ENCODE measurements at places on chromosomes 1 and 21.

GRCh38 chr1:21860971-21861370 is 48.9 kb downstream of the LDLRAD2 start:
- DNase-seq = no peak

GRCh38 chr1:25145775-25146393 is 86.4 kb downstream of the SYF2 start:
- peak; percentile 45 for DNase-seq

GRCh38 chr1:85404408-85404807 is 60.6 kb downstream of the DDAH1 start:
- DNase-seq = no peak

DNA sequence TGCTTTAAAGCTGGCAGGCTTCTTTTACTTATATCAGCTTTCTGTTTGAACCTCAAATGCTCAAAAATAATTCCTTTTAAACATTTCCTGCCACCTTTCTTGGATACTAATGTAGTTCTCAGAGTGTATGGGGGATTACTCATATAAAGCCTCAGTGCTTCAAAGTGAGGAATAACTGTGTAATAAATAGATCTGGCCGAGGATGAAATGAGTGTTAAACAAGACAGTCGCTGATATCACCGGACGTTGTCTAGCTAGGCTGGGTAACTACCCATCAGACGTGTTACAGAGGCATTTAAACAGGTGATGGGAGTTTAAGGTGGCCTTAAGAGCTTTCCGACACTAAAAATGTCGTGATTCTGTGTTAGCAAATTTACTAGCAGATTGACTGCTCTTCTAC is 53.1 kb downstream of the VANGL2 start:
- no peak for DNase-seq

- DNase-seq = no peak
Measured at GRCh38 chr1:64967381-64967780, 1.0 kb upstream of the JAK1 start.

- no peak for DNase-seq
Measured at GRCh38 chr1:113912594-113913311, 7.6 kb downstream of the DCLRE1B start.

DNA sequence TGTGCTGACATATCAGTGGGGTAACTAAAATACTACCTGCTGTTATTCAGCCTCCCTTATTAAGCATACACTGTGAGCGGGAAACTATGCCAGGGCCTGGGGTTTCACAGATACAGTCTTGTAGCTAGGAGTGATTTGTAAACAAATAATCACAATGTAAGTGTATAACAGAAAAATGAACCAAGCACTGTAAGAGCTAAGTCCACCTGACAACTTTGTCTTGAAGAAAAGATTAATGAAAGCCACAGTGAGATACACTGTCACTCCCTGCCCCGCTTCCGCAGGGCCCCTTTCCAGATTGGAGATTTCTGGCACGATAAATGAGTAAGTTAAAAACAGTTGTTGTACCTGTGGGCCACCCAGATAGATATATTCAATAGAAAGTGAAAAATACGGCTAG is 4.8 kb downstream of the RCAN3 start:
- no peak for DNase-seq

DNA sequence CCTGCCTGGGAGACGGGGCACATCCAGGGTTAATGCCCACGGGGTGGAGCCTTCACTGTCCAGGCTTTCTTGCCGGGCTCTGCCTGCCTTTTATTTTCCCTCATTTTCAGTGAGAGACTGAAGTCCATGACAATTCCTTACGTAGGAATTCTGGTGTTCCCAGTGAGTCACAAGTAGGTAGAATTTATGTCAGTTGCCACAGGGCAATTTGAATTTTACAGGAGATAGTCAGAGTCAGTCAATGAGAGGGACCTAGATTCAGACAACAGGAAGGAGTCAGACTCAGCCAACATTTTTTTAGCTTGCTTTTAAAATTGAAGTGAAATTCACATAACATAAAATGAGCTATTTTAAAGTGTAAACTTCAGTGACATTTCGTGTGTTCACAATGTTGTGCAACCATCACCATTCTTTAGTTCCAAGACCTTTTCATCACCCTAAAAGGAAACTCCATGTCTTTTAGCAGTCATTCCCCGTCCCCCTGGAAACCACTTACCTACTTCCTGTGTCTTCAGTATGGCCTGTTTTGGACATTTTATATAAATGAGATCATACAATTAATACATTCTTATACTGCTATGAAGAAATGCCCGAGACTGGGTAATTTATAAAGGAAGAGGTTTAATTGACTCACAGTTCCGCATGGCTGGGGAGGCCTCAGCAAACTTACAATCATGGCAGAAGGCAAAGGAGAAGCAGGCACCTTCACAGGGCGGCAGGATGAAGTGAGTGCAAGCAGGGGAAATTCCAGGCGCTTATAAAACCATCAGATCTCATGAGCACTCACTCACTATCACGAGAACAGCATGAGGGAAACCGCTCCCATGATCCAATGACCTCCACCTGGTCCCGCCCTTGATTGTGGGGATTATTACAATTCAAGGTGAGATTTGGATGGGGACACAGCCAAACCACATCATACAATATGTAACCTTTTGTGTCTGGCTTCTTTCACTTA is 14.6 kb downstream of the AJAP1 start:
- DNase-seq = no peak

DNA sequence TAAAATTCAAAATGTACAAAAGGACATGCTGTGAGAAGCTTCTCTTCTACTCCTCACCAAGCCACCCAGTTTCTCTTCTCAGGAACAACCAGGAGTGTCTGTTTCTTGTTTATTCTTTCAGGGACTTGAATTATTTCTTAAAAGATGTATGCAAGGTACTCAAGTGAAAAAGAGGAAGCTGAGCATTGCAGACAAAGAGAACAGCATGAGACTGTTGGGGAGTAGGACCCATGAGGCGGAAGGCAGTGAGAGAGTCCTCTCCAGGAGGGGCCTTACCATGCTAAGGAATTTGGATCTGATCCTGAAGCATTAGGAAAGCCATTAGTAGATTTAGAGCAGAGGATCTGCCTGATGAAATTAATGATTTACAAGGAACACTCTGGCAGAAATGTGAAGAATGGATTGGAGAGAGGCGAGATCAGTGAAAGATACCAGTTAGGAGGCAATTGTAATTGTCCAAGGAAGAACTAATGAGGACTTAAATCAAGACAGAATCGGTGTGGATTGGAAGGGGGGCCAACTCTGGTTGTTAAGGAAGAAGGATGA is 14.7 kb upstream of the SSX2IP start:
- no peak for DNase-seq

GRCh38 chr1:147515045-147515869 is 26.0 kb upstream of the BCL9 start:
- no peak for DNase-seq

- no peak for DNase-seq
Measured at GRCh38 chr21:44523567-44524413, 16.2 kb downstream of the KRTAP10-1 start.

DNA sequence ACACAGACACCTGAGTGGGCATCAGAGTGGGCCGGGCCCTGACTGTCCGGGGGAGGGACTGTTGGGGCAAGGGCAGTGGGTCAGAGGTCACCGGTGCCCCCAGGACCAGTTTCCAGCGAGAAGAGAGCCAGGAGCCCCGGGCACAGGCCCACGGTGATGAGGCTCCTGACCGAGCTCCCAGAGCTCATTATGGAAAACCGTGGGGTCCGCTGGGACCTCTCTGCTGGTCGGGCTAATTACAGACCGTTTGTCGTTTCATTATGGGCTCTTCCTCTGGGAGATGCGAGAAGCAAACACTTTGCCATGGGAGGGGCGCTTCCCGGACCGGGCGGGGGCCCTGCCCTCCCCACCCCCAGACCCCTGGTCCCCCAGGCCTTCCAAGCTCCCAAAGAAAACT is 12.0 kb upstream of the TTLL10 start:
- no peak for DNase-seq

GRCh38 chr1:234942012-234942332 is 186.7 kb downstream of the TOMM20 start:
- DNase-seq = peak; percentile 26

- DNase-seq = no peak
Measured at GRCh38 chr1:115991909-115992308, 15.6 kb downstream of the SLC22A15 start.

DNA sequence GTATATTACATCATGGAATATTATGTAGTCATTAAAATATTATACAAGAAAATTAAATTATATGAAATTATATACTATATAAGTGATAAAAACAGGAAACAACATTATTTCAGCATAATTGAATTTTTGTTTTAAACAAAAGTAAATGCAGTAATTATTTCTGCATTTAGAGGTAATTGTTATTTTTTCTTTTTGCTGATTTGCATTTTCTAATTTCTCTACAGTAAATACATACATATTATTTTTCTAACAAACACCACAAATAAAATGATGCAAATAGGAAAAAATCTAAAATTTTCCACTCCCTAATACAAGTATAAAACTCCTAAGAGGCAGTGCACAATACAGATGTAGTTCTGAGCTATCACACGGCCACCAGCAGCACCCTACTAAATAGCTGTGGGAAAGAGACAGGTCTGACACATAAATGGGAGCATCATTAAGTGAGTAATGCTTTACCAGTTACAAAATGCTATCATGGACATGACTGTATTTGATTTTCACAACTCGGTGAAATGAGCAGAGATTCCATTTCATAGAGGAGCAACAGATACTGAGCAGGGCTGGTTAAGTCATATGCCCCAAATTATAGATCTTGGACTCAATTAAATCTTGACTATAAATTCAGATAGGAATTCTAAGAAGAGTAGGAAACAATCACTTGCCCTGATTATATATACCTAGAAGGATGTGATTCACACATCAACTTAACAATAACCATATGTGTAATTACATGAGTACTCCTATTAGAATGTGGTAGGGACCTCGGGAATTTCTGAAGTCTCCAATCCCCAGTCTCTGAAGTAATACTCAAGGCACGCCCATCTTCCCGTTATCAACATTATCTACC is 49.0 kb downstream of the NRIP1 start:
- DNase-seq = no peak

GRCh38 chr1:151159373-151159772 is 2.9 kb downstream of the TNFAIP8L2 start:
- no peak for DNase-seq

DNA sequence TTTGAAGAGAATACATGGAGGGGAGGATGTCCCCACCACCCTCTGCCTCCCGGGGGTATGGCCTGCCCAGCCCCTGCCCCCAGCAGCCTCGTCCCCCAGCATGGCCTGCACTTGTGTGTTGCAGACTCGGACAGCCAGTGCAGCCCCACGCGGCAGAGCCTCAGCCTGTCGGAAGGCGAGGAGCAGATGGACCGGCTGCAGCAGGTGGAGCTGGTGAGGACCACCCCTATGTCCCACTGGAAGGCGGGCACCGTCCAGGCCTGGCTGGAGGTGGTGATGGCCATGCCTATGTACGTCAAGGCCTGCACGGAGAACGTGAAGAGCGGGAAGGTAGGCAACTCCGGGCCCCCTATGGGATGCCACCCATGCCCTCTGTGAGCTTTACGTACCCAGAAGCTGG is 59.5 kb upstream of the TMEM51 start:
- DNase-seq = no peak

GRCh38 chr21:45892156-45892915 is 89.2 kb upstream of the COL6A1 start:
- DNase-seq = peak; percentile 68

- no peak for DNase-seq
Measured at GRCh38 chr21:46243960-46244361, 15.4 kb upstream of the LSS start.

- DNase-seq = no peak
Measured at GRCh38 chr1:62406576-62406975, 30.3 kb upstream of the USP1 start.

GRCh38 chr1:37811027-37811655 is 3.1 kb upstream of the YRDC start:
- peak; percentile 78 for DNase-seq

DNA sequence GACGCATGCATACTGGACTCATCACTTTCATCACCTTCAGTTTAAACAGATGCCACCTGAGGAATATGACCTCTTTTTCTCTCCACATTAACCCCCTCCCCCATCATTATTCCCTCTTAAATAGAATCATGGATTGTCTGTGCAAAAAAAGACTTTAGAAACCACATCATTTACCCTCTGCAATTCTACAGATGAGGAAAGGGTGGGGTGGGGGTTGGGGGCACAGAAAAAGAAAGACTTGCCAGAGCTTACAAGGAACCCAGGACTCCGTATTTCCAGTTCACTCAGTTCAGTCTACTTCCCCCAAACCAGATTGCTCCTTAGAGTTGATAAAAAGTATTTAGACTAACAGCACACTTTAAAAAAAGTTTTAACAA is 26.2 kb upstream of the NFIA start:
- DNase-seq = no peak

All from activated CD8-positive, alpha-beta memory T cell treated with anti-CD3 and anti-CD28 coated beads for 24 hours (primary cell).